Activated naive CD8-positive, alpha-beta T cell treated with anti-CD3 and anti-CD28 coated beads, Interleukin-2, amount 10 ng/mL, durations not matched to agents 7 days and 5 days (primary cell): ENCODE measurements at places on chromosomes 2 and 18. TPM values are rescaled to one million over a fixed set of nuclear protein-coding genes. Genes with fewer than 3 reads are reported as not detected.

The C2orf72 gene
- 0.48 TPM for total RNA-seq

The CNTNAP5 gene
- not detected for total RNA-seq

The STARD6 gene
- not detected for total RNA-seq

- H3K4me3 ChIP-seq: peak overlapping the region; percentile 67
- DNase-seq: no peak
- peak overlapping the region; percentile 91 for H3K27ac ChIP-seq
These were observed 23.9 kb downstream of the SNTG2 start for GRCh38 chr2:974502-974901.

GRCh38 chr2:240701736-240702639 is 10.3 kb downstream of the AQP12A start:
- peaks cover 9% of the 10 kb centered on the region for H3K4me1 ChIP-seq
- no peaks in the 10 kb centered on the region for H3K36me3 ChIP-seq
- no peak overlapping the region for H3K4me3 ChIP-seq
- H3K27me3 ChIP-seq: peaks cover 26% of the 10 kb centered on the region
- no peak overlapping the region for H3K27ac ChIP-seq
- no peak for DNase-seq

GRCh38 chr2:224722770-224723169 is 6.6 kb upstream of the CCDC195 start:
- H3K4me1 ChIP-seq: no peaks in the 10 kb centered on the region
- H3K36me3 ChIP-seq: no peaks in the 10 kb centered on the region
- H3K27me3 ChIP-seq: peaks cover 3% of the 10 kb centered on the region

- H3K27me3 ChIP-seq: no peaks in the 10 kb centered on the region
- no peak for DNase-seq
These were observed 7.2 kb upstream of the ABCA12 start for GRCh38 chr2:215145611-215146010.

GRCh38 chr2:204033611-204034495 is 97.3 kb downstream of the ICOS start:
- H3K27ac ChIP-seq: no peak overlapping the region
- H3K27me3 ChIP-seq: no peaks in the 10 kb centered on the region
- DNase-seq: no peak
- peaks cover 5% of the 10 kb centered on the region for H3K36me3 ChIP-seq
- peaks cover 4% of the 10 kb centered on the region for H3K4me1 ChIP-seq

DNA sequence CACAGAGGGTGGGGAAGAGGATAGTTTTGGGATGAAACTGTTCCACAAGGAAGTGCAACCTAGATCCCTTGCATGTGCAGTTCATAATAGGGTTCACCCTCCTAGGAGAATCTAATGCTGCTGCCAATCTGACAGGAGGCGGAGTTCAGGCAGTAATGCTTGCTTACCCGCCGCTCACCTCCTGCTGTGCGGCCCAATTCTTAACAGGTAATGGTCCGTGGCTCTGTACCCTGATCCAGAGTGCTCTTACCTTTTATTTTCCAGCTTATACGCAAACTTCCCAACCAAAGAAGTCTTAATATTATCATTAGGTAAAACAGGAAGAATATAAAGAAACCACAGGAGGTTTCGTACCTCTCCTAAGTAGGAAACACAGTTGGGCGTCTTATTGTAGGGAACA is 82.7 kb upstream of the CD302 start:
- no peak for DNase-seq
- H3K4me3 ChIP-seq: no peak overlapping the region
- no peaks in the 10 kb centered on the region for H3K27me3 ChIP-seq
- H3K27ac ChIP-seq: no peak overlapping the region
- H3K4me1 ChIP-seq: peaks cover 3% of the 10 kb centered on the region
